ENCODE measurements at places on chromosomes 5 and 9. TPM values are rescaled to one million over a fixed set of nuclear protein-coding genes. Genes with fewer than 3 reads are reported as not detected.

Gene SVEP1
- 0.42 TPM for polyA plus RNA-seq

Gene ZDHHC11B
- 12.1 TPM for polyA plus RNA-seq

Gene FOXI1
- not detected for polyA plus RNA-seq

Gene CARTPT
- not detected for polyA plus RNA-seq

Gene MAMDC4
- polyA plus RNA-seq: 23.6 TPM

Gene PCDHGC5
- 0.51 TPM for polyA plus RNA-seq

Gene PCDHGA3
- 0.26 TPM for polyA plus RNA-seq

Gene CMYA5
- polyA plus RNA-seq: 0.30 TPM

Gene CCNO
- polyA plus RNA-seq: 0.16 TPM

Gene GABRA1
- polyA plus RNA-seq: 50.6 TPM

Gene FAM81B
- polyA plus RNA-seq: not detected

Gene GLDC
- polyA plus RNA-seq: 11.4 TPM

Gene JAKMIP2
- 46.3 TPM for polyA plus RNA-seq

Gene ENTPD8
- polyA plus RNA-seq: not detected
